ENCODE measurements at places on chromosomes 7 and 10.

DNA sequence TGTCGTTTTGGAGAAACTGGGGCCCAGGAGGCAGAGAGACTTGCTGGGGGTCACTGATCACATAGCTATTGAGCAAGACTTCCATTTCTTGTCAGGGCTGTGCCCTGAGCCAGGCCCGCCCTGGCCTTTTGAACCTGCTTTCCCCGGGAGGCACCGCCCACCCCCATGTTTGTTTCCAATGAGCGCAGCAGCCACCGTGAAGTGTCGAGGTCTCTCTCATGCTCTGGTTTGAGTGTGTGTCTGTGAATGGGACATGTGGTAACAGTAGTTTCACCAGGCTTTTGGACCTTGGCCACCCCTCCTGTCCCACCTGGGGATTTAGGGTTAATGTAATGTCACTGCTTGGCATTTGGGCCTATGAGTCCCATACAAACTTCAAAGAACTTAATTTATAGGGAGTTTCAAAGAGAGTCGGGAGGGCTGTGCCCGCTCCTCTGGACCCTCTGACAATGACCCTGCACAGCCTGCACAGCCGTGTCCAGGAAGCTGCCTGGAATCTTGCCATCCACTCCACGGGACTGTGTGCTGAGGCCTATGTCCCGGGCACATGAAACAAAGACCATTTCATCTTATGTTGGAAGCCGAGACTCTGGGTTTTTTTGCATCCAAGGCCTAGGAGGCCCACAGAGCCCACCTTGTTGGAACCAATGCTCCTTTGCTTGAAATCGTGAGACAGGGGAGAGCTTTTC lies 6.3 kb downstream of the PRF1 start:
- DNase-seq = no peak

GRCh38 chr7:131967216-131967730 lies 410.8 kb upstream of the PODXL start:
- no peak for DNase-seq

DNA sequence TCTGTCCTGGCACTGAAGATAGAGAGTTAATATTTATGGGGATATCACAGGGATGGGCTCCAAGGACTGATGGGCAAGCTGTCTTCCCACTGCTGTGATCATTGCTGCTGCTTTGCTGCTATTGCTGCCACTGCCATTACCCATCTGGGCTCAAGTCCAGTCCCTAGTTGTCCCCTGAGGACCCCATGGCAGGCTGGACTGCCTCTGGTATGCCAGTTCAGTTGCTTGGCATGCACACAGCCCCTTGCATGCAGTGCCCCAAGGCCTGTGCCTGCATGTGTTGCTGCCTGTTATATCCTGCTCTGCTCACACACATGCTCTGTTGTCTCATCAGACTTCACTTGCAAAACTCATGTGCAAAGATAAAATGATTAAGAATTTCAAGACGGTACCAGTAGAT lies 109.5 kb downstream of the ADRA2A start:
- no peak for DNase-seq

- DNase-seq = peak; percentile 13
Observed at GRCh38 chr7:137475966-137476365, 132.4 kb upstream of the PTN start.

DNA sequence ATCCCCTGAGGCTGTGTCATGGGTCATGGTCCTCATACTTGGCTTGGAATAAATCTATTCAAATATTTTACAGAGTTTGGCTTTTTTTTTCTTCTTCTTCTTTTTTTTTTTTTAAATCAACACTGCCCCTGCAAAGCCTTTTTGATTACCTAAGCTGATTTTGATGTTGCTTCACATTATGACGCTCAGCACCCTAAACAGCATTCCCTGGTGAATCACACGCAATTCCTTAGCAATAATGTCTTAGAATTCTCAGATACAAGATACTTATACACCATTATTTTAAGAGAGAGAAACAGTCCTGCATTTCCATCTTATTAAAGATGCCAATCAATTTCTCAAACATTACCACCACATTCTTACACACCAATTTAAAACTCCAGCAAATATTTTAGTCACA lies 323.7 kb upstream of the IGFBP3 start:
- DNase-seq = no peak

- peak; percentile 39 for DNase-seq
Observed at GRCh38 chr7:77550586-77550985, 13.5 kb downstream of the PTPN12 start.

- no peak for DNase-seq
Observed at GRCh38 chr7:131354390-131354789, 26.7 kb downstream of the MKLN1 start.

DNA sequence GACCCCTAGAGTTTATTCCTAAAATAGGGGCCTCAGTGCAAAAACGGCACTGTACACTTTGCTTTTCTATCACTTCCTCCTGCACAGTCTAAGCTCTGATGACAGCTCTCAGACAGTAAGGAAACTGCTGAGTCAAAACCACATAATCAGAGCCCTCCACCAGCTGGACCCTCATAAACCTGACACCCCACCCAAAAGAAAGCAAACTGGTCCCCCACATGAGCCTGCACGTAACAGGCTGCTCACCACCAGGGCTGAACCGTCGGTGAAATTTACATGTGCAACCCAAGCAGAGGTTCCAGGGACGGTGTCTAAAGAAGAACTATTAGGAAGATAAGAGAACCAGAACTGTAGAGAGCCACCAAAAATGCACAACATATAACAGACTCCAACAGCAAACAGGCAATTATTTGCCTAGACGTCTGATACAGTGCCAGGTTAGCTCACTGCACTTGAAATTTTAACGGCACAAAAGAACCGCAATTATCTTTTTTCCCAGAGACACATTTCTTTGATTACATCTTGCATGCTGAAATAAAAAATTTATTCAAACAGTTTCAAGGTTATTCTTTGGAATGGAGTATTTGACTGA lies 19.6 kb downstream of the SGMS1 start:
- peak; percentile 17 for DNase-seq
